CD4-positive, alpha-beta T cell treated with Interferon alpha-2 for 1 hour (primary cell): ENCODE measurements at places on chromosomes 2 and 18.
A peak's percentile ranks its signal among the peaks of the same experiment; 100 is the strongest.

GRCh38 chr2:223537651-223538601, 64.2 kb downstream of the SCG2 start:
- no peak for DNase-seq

DNA sequence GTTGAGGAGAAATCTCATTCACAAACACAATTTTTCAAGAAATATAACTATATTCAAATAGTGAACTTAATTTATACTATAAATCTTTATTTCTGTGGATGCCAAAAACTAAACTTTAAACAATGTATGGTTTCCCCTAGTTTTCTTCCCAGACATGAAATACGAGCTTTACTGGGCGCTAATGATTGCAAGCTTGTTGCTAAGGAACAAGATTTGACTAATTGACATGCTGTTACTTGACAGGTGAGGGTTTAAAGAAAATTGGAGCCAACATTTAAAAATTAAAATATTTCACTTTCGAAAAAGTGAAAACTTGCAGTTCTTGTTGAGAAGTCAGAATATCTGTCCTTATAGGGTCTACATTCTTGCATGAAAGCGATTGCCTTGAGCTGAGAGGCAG, 381.0 kb downstream of the MEIS1 start:
- DNase-seq, result no peak

- DNase-seq, result peak; percentile 36
These were observed 41.2 kb downstream of the SP100 start for GRCh38 chr2:230457073-230457768.

DNA sequence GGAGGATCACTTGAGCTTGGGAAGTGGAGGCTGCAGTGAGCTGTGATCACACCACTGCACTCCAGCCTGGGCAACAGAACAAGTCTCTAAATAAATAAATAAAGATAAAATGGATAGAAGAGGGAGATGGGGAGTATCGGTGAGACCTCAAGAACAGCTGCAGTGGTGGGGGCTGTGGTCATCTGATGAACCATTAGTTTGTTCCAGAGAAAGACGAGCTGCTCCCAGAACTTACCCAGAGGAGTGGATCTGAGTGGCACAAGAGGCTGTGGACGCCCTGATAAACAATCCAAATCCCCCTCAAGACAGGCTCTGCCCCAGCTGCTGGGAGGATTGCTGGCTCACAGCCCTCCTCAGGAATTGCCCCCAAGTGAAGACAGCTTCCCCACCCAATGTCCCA, 26.7 kb downstream of the TMEM127 start:
- no peak for DNase-seq

DNA sequence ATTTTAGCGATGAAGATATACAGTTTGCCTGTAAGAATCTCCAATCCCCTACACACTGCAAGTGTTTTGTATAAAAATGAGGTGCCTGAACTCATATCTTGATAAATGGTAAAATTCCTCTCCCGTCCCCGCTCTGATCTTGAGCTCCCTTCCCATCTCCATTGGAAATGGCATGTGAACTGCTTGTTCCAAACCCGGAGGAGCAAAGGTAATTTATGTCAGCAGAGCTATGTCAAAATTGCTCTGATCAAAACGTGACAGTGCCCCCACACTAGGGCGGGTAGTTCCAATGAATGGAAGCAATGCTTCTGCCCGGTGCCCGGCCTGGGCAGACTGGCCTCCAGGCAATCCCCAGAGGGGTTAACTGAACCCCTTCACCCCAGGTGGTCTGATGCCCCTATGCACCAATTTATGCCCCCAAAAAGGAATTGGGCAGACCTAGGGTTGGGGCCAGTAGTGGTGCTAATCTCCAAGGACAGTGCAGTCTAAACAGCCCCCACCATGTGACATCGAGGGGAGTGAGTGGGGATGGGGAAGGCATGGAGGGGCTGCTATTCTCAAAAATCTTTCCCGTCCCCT, 3.6 kb upstream of the GMPPA start:
- no peak for DNase-seq

- peak; percentile 24 for DNase-seq
These were observed 3.5 kb downstream of the HEATR5B start for GRCh38 chr2:37080689-37081088.

DNA sequence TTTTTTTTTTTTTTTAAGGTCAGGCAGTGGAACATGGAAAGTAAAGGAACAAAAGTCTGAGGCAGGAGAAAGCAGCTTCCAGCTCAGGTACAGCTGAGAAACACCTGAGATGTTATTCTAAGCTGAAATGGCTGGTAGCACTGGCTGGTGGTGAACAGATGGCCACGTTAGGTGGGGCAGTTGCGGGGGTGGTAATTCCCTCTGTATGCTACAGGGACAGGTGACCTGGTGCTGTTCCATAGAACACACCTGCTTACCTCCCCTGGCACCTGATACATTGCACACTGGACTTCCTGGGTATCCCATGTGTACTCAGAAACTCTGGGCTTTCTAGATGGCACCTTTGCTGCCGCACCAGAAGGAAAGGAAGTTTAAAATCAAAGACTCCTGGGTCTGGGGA, 333.3 kb downstream of the SLC8A1 start:
- no peak for DNase-seq

- no peak for DNase-seq
These were observed 33.0 kb downstream of the ADI1 start for GRCh38 chr2:3486047-3487027.

- no peak for DNase-seq
These were observed 1.1 kb downstream of the CYBRD1 start for GRCh38 chr2:171523088-171524017.
